Ureter (tissue), 1 donor: ENCODE measurements at places on chromosomes 5 and 9. TPM values are rescaled to one million over a fixed set of nuclear protein-coding genes. Genes with fewer than 3 reads are reported as not detected.

Gene TTC23L
- total RNA-seq = 2.8 TPM

Gene UBAP2
- total RNA-seq = 54.6 TPM

Gene CDH9
- not detected for total RNA-seq

DNA sequence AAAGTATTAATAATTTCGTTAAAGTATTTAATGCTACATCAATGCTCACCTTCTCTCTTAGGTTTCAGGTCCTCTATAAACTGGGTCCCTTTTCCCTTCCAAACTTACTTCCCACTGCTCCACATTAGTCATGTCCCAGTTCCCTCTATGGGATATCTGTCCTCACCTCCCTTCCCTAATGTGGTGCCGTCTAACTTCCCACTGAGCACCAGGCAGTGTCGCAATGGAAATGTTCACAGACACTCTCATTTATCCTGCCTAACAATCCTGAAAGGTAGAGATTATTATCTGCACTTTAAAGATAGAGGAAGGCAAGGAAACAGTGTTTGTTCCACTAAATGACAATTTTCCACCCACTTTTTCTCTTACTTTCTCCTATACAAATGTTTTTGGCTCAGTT is 329.7 kb downstream of the CWC27 start:
- DNase-seq = no peak

GRCh38 chr9:138049779-138050471 is 172.3 kb downstream of the CACNA1B start:
- DNase-seq = peak; percentile 39

- no peak for DNase-seq
Measured at GRCh38 chr5:87164409-87164808, 103.3 kb upstream of the RASA1 start.

DNA sequence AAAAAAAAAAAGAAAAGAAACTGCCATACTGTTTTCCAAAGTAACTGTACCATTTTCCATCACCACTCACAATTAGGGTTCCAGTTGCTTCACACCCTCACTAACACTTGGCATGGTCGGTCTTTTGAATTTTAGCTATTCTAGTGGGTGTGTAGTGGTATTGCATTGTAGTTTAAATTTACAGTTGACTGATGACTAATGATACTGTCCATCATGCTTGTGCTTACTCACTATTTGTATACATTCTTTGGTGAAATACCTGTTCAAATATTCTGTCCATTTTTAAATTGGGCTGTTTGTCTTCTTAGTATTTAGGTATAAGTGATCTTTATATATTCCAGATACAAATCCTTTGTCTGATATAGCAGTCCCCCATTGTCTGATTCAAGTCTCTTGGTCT is 36.2 kb upstream of the ZNF169 start:
- no peak for DNase-seq

DNA sequence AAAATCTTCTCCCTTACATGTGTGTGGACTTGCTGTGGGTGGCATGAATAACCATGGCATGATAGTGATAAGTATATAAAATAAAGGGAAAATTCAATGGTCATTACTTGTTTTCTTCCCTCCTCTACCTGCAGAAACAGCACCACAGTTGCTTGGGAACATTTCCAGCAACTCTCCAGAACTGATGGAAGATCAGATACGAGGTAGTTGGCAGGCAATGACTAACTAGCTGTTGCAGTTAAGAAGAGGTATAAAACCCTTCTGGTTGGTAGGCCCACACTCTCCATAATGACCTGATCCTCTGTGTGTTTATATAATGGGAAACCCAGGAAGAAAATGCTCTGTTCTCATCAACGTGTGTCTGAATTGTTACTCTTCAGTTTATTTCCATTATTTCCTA is 185.9 kb downstream of the SYK start:
- no peak for DNase-seq

Gene TSSK1B
- total RNA-seq = 2.1 TPM

Gene FCN2
- total RNA-seq = 0.49 TPM

GRCh38 chr5:179486596-179487051 is 63.7 kb upstream of the RUFY1 start:
- DNase-seq = no peak

Gene PCDHA3
- total RNA-seq = 0.31 TPM

DNA sequence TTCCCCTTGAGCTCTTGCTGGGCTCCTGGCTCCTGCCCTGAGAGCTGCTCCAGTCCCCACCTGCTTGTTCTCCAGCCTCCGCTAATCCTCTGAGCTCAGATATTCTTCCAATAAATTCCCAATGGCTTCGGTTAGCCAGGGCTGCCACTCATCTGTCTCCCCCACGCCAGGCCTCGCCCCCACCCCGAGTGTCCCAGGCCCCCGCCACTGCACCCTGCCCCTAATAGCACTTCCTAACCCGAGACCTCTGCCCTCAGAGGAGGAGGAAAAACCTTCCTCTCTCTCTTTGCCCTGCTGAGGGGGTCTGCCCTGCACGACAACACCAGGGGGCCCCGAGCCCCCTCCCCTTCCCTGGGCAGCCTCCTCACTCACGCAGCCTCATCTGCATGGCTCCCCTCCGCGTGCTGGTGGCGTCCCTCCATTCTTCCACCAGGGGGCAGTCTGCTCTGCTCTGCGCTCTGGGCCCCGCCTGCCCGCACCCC is 5.4 kb upstream of the LCN15 start:
- no peak for DNase-seq

DNA sequence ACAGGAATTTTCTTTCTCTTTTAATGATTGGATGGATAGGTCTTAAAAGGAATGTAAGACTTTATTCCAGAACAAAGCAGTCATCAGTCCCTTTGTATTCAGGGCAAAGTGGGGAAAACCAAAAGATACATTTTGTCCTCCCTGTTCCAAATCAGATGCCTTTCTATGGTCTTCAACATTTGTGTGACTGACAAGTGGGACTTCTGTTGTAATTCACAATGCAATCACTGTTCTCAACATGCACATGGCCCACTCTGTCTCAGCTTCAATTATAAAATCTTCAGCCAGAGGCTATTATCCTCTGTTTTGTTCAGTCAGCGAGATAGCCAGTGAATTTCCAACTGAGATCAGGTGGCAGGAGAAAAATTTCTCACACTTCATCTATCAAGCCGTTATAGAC is 95.5 kb upstream of the ERBIN start:
- no peak for DNase-seq

DNA sequence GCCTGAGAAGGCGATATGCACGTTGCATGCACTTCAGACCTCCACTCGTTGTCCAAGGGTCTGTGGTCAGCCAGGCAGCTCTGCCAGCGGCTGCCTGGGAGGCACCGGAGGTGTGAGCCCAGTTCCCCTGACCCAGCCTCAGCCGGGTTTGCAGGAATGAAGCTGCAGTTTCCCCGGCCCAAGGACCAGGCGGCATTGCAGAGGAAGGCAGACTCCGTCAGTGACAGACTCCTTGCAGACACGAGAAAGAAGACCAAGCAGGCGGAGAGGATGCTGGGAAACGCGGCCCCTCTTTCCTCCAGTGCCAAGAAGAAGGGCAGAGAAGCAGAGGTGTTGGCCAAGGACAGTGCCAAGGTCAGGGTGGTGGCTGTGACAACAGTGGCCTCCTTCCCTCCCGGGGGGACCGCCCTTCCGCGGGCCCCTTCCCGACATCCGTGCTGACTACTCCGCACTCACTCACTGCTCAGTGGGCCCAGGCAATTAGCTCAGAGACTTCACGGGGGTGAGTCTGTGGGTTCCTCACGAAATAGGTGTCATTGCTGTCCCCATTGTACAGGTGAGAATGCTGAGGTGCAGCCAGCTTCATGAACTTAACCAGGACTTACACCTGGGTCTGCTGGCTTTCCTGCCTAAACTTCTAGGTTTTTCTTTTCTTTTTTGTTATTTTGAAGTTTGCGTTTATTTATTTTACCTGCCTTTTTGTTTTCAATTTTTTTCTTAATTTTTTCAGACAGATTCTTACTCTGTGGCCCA is 10.8 kb upstream of the AIF1L start:
- no peak for DNase-seq
